SK-N-SH treated with all-trans-retinoic acid at 6 μM for 48 hours (cell line): ENCODE measurements at places on chromosomes 16 and 17.

GRCh38 chr16:3444032-3444388 is 530 bp downstream of the NAA60 start:
- peak; percentile 82 for ATAC-seq

GRCh38 chr17:45006927-45007461 is 38.9 kb upstream of the C1QL1 start:
- no peak; the same call in 2 of the 3 replicates for ATAC-seq

DNA sequence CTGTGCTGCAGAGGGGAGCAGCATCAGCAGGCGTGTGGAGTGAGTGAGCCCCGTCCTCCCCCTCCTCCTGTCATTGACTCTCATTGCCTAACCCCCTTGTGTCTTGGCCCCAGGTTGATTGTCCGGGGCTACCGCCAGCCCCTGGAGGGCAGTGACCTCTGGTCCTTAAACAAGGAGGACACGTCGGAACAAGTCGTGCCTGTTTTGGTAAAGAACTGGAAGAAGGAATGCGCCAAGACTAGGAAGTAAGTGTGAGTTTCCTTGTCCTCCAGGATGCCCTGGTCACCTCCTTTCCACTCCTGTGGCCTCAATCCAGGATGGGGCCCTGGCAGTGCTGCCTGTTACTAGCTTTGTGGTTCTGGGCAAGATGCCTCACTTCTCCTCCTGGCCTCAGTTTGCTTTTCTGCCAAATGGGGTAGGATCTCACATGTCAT is 87.0 kb downstream of the ABCC1 start:
- ATAC-seq = no peak

DNA sequence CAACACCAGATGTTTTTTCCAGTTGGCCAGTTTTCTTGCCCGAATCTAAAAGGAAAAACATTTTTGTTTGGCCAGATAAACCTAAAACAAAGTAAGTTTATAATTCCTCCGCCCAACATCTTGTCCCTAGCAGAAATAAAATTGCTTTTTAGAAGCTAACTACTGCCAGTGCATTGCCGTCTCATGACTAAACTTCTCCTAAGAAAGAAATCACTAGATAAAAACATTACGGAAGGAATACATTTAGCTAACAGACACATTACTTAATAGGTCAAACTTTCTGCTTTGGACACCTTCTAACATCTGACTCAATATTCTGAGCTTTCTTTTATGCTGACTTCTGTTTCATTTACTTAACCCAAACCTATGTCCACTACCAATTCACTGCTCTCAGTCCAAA is 36.2 kb downstream of the FBXL20 start:
- ATAC-seq = peak; percentile 65

DNA sequence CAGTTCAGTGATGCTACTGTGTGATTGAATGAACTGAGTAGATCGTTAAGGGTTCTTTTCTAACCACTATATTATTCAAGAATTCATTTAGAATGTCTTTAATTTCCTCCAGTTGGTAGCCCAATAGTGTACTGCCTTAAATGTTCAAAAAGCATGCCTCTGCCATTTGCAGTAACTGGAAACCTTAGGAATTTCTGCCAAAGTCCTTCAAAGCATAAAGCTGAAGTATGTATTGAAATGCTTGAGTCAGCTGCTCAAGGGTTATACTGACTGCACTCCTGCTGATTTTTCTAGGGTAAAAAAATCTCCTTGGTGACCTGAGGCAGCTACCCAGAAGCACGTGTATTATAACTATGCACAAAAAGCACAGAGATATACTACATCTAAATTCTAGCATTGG is 56.5 kb downstream of the SNTB2 start:
- ATAC-seq = peak; percentile 95

DNA sequence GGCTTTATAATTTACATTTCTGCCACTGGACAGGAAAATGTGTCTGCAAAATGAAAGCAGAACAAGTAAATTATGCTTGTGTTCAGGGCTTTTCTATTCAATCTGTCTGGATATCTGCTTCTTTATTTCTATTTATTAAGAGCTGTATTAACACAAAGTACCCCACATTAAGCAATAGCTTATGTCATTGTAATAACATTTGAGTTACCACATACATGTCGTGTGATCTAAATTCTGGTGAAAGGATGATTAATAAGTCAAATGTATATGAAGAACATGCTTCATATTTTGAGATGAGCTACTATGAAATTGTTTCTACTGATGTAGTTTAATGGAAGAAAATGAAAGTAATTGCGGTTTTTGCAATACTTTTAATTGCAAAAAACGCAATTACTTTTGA is 238.2 kb downstream of the KCNJ2 start:
- ATAC-seq = no peak

DNA sequence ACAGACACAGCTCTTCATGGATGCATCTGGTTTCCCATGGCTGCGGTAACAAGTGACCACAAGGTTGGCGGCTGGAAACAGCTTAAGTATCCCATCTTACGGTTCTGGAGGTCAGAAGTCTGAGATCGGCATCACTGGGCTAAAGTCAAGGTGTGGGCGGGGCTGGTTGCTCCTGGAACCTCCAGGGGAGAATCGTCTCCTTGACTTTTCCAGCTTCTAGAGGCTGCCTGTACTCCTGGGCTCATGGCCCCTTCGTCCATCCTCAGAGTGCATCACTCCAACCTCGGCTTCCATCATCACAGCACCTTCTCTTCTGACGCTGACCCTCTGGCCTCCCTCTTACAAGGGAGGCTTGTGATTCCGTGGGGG is 12.9 kb upstream of the CRISPLD2 start:
- no peak for ATAC-seq

DNA sequence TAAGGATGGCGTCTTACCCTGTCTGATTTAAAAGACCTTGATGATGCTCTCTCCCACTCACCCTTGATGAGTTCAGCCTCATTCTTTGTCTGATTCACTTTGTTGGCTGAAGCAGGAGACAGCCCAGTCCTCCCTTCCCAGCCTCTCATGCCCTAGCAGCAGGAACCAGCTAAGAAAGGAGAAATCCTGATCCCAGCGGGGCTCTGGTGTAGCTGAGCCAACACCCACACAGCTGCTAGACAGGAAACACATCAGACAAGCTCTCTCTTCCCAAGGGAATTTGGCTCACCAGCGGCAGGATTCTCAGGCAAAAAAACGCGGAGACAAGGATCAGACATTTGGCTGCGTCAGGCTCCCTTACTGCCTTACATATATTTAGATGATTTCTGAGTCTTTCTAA is 211.5 kb downstream of the CDH11 start:
- ATAC-seq = peak; percentile 91

- ATAC-seq = peak; percentile 31; the same call in 1 of the 3 replicates
These were observed 4.8 kb downstream of the ABCA10 start for GRCh38 chr17:69223809-69224208.

GRCh38 chr16:84933774-84934631 is 77.3 kb downstream of the ZDHHC7 start:
- ATAC-seq = no peak; the same call in 2 of the 3 replicates
